Hepatocyte (in vitro differentiated cells): ENCODE measurements at places on chromosomes 12 and 14.

DNA sequence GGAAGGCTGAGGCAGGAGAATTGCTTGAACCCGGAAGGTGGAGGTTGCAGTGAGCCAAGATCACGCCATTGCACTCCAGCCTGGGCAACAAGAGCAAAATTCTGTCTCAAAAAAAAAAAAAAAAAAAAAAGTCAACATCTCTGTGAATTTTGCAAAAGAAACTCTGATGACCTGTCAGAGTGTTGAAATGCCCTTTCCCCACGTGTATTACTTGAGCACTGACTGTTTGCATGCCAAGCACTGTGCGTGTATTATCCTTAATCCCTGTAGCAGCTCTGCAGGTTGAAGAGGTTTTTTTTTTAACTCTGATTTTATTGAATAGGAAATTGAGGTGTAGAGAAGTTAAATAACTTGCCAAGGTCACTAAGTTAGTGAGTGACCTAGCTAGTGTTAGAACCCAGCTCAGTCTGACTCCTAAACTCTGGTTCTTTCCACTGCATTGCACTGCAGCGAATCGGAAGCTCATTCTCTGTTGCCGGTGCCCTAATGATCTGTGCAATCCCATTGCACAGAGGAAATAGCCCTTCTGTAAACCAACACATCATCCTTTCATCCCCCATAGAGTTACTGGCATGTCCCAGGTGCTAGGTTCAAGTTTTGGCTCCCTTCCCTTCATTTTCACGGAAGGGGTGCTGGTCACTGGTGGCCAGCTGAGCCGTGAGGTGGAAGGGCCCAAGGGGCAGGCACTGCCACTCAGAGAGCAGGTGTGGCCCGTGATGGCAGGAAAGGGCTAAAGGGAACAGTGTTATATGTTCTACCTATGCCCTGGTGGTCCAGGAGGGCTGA lies 122.3 kb downstream of the EML1 start:
- H3K36me3 ChIP-seq = no peaks in the 10 kb centered on the region
- H3K4me3 ChIP-seq = no peak overlapping the region
- DNase-seq = no peak
- no peak overlapping the region for H3K27ac ChIP-seq
- H3K27me3 ChIP-seq = no peaks in the 10 kb centered on the region
- H3K4me1 ChIP-seq = peaks cover 7% of the 10 kb centered on the region

- DNase-seq = no peak
- H3K4me1 ChIP-seq = no peaks in the 10 kb centered on the region
- no peak overlapping the region for H3K27ac ChIP-seq
- no peaks in the 10 kb centered on the region for H3K36me3 ChIP-seq
Observed at GRCh38 chr12:23560611-23561010, 388.9 kb downstream of the SOX5 start.

DNA sequence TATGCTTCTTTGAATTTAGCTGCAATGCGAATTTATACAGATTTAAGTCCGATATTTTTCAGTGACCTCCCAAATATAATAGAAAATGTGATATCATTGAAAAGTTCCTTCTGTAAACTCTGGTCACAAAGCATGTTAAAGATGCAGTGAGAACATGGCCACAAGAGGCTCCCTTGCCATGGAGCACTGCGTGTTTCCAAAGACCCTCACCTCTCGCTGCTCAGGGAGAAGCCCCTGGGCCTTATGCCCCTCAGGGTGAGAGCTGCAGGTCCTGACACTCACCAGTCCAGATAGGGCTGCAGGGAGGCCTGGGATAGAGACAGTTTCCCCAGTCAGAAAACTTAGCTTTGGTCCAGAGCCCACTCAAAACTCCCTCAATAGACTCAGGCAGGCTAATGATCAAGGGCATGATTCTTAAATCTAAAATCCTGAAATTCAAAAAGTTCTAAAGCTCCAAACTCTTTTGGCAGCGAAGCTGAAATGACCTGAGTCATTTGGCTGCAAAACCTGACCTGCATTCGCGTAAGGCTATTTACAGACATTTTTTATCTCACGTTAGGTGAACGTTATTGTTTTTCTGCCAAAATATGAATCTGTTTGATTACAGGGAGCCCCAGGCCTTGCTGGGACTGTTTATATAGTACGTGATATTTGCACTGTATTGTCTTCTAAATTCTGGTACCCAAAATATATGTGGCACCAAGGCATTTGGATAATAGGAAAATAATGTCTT lies 67.8 kb downstream of the CAPZA3 start:
- no peaks in the 10 kb centered on the region for H3K27me3 ChIP-seq
- no peaks in the 10 kb centered on the region for H3K36me3 ChIP-seq
- no peak overlapping the region for H3K4me3 ChIP-seq
- DNase-seq = no peak

DNA sequence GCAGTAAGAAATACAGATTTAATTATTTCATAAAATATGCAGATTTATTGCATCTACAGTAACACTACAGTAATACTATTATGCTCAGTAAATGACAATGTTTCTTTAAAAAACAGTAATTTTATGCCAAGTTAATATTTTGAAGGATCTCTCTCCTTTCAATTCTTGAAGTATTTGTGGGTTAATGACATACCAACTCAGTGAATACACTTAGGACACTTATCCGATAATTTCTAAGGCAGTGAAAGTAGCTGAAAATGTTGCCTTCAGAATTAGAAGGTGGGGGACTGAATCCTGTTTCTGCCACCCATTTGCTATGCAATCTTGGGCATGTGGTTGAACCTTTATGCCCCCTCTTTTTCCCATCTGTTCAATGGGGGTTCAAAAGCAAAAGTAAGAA lies 24.8 kb upstream of the IFNG-AS1 start:
- no peak overlapping the region for H3K4me3 ChIP-seq
- no peak overlapping the region for H3K27ac ChIP-seq
- no peaks in the 10 kb centered on the region for H3K36me3 ChIP-seq
- H3K4me1 ChIP-seq = no peaks in the 10 kb centered on the region

GRCh38 chr14:70881549-70882177 lies 25.6 kb upstream of the PCNX1 start:
- no peaks in the 10 kb centered on the region for H3K36me3 ChIP-seq
- no peaks in the 10 kb centered on the region for H3K27me3 ChIP-seq
- no peak for DNase-seq
- H3K4me3 ChIP-seq = no peak overlapping the region
- H3K27ac ChIP-seq = no peak overlapping the region

DNA sequence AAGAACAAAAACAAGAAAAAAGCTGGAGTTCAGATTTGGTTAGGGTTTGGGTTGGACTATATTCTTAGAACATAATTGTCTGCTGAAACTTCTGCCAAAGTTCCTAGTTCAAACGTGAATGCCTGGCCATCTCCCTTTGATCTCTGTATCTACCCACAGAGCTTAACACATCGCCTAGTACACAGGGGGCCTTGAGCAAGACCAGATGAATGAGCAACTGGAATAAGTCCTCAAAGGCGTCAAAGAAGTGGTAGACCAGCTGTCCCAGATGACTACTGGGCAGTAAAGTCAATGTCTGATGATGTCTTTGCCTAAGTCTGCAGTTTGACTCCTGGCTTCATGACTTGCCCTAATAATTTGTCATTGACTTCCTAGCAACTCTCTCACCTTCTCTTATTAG lies 13.9 kb upstream of the STAB2 start:
- H3K4me1 ChIP-seq = no peaks in the 10 kb centered on the region
- no peak for DNase-seq
- H3K27me3 ChIP-seq = no peaks in the 10 kb centered on the region
- H3K4me3 ChIP-seq = no peak overlapping the region

DNA sequence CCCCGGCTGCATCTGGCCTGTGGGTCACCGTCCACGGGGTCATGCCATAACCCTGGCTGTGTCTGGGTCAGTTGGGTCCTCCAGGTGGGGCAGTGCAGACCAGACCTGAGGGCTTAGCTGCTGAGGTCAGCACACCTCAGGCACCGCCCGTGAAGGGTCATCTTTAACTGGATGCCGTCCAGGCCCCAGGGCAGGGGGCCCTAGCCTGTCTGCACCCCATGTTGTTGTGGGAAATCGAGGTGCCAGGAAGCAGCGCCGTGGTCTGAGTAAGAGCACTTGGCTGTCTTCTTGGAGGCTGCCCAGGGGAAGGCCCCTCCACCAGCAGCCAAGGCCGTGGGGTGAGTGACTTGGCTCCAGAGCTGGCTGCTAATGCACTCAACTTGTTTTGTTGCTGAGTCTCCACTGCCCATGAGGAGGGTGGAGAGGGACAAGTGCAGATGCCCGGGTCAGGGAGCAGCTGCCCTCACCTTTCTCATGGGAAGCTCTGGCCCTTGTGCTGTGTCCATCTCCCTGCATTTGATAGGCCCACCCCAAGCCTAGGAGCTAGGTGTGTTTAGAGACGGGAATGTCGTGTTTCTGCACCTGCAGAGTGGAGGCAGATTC lies 317.2 kb downstream of the TMEM121 start:
- H3K4me3 ChIP-seq = no peak overlapping the region
- no peaks in the 10 kb centered on the region for H3K36me3 ChIP-seq
- no peak for DNase-seq
- no peak overlapping the region for H3K27ac ChIP-seq

GRCh38 chr12:119668324-119668841 lies 450 bp downstream of the PRKAB1 start:
- H3K27ac ChIP-seq = peak overlapping the region; percentile 94
- no peak for DNase-seq
- peak overlapping the region; percentile 52 for H3K4me3 ChIP-seq
- H3K36me3 ChIP-seq = no peaks in the 10 kb centered on the region
- peaks cover 19% of the 10 kb centered on the region for H3K4me1 ChIP-seq

DNA sequence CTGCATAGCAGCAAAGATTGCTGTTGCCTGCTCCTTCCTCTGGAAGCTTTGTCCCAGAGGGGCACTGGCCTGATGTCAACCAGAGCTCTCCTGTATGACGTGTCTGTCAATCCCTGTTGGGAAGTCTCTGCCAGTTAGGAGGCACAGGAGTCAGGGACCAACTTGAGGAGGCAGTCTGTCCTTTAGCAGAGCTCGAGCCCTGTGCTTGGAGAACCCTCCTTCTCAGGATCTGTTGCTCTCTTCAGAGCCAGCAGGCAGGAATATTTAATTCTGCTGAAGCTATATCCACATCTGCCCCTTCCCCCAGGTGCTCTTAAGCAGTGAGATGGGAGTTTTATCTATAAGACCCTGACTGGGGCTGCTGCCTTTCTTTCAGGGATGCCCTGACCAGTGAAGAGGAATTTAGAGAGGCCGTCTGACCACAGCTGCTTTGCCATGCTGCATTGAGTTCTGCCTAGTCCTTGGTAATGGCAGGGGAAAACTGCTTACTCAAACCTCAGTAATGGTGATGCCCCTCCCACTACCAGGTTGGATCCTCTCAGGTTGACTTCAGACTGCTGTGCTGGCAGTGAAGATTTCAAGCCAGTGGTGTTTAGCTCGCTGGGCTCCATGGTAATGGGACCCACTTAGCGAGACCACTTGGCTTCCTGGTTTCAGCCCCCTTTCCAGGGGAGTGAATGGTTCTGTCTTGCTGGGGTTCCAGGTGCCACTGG lies 218.6 kb upstream of the SLC38A2 start:
- no peaks in the 10 kb centered on the region for H3K4me1 ChIP-seq
- H3K27ac ChIP-seq = no peak overlapping the region
- H3K27me3 ChIP-seq = no peaks in the 10 kb centered on the region
- no peak overlapping the region for H3K4me3 ChIP-seq
- H3K36me3 ChIP-seq = no peaks in the 10 kb centered on the region
- DNase-seq = no peak

- no peak overlapping the region for H3K4me3 ChIP-seq
- H3K27ac ChIP-seq = no peak overlapping the region
- no peaks in the 10 kb centered on the region for H3K27me3 ChIP-seq
- H3K4me1 ChIP-seq = no peaks in the 10 kb centered on the region
- DNase-seq = no peak
Observed at GRCh38 chr12:48374164-48374563, 23.4 kb upstream of the ZNF641 start.

- DNase-seq = peak; percentile 28
- H3K27ac ChIP-seq = peak overlapping the region; percentile 90
- H3K36me3 ChIP-seq = no peaks in the 10 kb centered on the region
- H3K4me3 ChIP-seq = peak overlapping the region; percentile 77
- no peaks in the 10 kb centered on the region for H3K27me3 ChIP-seq
Observed at GRCh38 chr12:98645572-98646067, 530 bp downstream of the APAF1 start.
